Omental fat pad (tissue), 4 donors: ENCODE measurements at places on chromosomes 4 and X.

DNA sequence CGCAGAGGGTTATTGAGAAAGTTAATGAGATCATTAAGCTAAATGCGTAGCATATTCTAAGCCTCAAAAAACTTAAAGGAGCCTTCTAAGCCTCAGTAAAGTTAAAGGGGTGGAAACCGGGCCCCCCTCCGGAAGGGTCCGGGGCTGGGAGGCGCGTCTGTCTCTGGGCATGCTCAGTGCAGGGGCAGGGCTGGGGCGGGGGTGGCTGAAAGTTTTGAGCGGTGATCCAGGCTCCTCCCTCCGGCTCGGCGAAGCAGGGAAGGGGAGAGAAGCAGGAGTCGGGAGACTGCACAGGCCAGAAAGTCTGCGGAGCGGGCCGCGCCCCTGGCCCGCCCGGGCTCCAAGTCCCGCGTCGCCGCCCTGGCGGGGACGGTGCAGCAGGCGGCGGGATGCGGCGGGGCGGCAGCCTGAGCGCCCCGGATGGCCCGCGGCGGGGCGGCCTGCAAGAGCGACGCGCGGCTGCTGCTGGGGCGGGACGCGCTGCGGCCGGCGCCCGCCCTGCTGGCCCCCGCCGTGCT, at the start of gene EVC:
EVC (plus strand) TSS at position 241 of the 518 bp plus-strand sequence; CDS start at position 421, 180 bp downstream.
- DNase-seq, result peak; percentile 51

DNA sequence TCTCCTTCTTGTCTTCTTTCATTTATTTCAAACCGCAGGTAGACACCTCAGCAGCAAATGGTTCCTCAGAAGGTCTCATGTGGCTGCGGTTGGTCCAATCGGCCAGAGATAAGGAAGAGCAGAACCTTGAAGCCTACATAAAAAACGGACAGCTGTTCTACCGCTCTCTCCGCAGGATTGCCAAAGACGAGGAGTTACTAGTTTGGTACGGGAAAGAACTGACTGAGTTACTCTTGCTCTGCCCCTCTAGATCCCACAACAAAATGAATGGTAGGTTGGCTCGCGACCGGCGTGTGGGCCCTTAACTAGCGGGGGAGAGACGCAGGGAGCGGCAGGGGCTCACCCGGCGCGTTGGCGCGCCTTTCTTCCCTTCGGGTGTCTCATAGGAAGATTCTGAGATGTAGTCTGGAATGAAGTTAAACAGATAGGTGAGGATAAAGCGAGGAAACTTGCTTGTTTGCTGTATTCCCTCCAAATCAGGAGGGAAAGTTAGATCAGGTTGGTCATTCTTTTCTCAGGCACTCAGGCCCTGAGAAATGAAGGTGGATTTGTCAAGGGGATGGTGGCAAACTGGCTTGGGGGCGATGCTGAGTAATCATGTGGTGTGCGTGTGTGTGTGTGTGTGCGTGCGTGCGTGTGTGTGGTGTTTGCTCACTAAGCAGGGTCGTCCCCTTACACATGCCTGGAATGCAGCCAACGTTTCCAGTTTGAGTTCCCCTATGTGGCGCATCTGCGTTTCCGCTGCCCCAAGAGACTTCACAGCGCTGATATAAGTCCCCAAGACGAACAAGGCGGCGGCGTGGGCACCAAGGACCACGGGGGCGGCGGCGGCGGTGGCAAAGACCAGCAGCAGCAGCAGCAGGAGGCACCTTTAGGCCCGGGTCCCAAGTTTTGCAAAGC, 4.2 kb downstream of the PRDM8 start:
- peak; percentile 57 for DNase-seq

DNA sequence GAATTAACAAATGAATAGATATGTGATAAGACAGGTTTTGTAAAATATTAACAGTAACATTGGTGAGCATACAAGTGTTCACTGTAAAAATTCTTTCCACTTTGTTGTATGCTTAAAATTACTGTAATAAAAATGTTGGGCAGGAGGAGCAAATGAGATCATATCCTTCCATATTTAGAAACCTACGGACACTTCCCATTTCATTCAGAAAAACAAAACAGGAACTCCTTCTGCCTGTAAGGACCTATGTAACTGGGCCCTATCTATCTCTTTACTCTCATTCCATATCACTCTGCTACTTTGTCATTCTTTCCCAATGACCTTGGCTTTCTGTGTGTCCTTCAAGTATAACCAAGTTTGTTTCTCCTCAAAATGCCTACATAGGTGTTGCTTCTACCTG, 53.7 kb upstream of the SLC39A8 start:
- DNase-seq, result no peak

GRCh38 chr4:2914256-2915126, 48.7 kb downstream of the NOP14 start:
- DNase-seq, result no peak

DNA sequence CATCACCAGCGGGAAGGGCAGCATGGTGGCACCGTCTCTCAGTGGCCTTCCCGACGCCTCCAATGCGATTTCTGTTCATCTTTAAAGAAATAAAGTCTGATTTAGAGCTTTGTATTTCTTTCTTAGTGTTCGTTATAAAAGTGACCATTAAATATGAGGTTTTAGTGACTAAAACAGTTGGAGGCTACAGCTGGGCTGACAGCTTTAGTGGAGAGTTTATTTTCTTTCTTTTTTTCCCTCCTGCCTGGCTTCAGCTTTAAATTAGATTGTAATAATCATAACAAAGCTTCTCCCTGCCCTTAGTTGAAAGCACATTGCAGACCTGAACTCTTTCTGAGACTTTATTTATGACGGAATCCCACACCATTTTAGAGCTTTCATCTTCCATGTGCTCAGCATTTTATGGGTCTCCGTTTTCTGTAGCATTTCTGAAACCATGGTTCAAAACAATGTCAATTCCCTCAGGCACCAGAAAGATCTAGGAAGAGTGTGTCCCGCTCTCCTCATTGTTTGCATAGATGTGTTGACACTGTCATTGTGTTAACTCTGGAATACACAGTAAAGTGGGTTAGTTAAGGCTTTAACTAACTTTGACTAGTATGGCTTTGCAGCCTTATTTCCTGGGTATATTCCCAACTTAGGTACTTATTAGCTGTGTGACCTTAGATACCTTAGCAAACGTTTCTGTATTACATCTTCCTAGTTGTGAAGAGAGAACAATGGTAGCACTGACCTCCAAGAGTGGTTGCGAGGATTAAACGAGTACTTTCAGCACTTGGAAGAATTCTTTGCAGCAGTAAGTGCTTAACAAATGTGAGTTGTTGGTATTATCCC, 97.4 kb upstream of the PGRMC2 start:
- no peak for DNase-seq

DNA sequence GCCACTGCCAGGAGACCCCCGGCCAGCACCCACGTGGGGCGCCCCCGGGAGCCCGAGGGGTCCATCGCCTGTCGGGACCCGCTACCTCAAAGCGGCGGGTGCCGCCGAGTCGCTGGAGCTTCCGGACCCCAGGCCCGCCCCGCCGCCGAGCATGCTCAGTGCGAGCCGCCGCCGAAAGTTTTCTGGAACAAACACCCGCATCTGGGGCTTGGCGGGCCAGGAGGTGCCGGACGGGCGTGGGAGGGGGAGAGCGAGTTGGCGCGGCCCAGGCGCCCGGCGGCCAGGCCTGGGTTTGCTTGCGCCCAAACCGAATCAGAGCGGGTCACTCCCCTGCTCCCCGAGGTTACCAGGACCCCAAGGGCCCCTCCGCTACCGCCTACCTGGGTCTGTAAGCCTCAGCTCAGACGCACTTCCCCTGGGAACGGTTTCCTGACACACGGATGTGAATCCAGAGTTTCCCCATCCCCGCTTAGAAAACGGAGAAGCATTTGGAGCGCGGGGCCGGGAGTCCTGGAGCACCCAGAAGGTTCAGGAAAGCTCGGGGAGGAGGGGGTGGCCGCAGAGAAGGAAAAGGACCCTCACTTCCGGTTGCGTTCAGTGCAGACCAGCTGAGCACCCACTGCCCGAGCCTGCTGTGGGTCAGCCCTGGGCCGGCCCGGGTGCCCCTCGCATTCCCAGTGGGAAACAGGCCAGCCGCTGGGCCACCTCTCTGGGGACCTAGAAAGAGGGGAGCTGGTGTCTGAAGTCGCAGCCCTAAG, at the start of gene EVC2:
EVC2 (minus strand) TSS at position 111 of the 758 bp plus-strand sequence; CDS start at position 65, 46 bp downstream.
- DNase-seq, result peak; percentile 35

DNA sequence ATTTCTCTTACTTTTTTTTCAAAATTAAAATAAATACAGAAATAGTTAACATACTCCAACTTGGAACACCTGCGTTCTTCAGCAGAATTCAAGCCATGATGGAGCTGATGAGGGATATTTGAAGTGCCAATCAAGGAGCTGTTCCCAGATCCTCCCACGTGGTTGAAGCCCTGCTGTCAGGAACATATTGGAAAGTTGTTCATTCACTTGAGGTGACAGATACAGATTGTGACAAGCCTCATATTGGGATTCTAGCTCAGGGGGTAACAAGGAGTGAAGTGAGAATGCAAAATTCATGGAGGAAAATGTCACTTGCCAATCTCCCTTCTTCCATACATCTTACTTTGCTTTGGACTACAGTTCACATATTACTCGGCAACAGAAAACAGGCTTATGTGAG, 2670.8 kb downstream of the PCDH7 start:
- DNase-seq, result no peak

- no peak for DNase-seq
Observed at GRCh38 chr4:187714957-187715356, 280.6 kb upstream of the ZFP42 start.

GRCh38 chr4:170134821-170135220, 45.1 kb upstream of the AADAT start:
- no peak for DNase-seq

DNA sequence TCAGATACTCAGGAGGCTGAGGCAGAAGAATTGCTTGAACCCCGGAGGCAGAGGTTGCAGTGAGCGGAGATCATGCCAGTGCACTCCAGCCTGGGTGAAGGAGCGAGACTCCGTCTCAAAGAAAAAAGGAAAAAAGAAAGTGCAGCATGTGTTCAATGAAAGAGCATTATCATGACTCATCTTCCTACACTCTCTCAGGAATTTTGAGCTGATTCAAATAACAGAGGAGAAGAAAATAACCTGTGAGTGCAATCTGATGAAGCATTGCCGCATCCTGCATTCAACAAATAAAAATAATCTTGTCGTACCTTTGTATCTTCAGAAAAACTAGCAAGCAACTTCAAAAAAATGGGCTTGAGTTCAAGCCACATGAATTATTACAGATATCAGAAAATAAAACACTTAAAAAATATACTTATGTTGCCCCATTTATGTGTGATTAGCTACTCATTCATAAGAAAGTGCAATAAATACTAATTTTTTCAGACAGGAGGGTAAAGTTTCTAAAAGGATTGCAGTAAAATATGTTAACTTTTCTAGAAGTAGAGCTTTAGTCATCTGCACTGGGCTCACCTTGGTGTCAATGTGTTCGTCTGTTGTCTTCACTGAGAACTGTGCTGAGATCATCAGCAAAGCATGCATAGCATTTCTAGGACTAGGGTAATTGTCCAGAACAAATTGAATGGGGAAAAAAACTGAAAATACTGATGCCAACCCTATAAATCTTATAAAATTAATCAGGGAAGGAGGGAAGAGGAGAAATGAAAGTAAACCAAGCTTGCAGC, 90.4 kb upstream of the VCX3B start:
- no peak for DNase-seq

DNA sequence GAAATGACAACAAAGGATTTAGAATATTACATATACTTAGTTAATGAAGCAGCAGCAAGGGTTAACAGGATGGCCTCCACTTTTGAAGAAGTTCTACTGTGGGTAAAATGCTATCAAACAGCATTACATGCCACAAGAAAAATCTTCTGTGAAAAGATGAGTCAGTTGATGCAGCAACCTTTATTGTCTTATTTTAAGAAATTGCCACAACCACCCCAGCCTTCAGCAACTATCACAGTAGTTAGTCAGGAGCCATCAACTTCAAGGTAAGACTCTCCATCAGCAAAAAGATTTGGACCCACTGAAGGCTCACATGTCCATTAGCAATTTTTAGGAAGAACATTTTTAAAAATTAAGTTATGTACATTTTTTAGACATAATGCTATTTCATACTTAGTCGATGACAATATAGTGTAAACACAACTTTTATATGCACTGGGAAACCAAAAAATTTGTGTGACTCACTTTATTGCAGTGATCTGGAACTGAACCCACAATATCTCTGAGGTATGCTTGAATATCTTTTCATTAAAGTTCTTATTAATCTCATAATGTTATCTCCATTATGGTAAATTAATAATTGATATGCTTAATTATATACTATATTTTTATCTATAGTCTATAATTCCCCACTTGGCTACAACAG, 81.2 kb downstream of the SPCS3 start:
- no peak for DNase-seq

GRCh38 chr4:189202182-189202868, 738.3 kb upstream of the FRG1 start:
- peak; percentile 27 for DNase-seq

GRCh38 chr4:68907245-68907644, 44.4 kb downstream of the UGT2A3 start:
- no peak for DNase-seq

DNA sequence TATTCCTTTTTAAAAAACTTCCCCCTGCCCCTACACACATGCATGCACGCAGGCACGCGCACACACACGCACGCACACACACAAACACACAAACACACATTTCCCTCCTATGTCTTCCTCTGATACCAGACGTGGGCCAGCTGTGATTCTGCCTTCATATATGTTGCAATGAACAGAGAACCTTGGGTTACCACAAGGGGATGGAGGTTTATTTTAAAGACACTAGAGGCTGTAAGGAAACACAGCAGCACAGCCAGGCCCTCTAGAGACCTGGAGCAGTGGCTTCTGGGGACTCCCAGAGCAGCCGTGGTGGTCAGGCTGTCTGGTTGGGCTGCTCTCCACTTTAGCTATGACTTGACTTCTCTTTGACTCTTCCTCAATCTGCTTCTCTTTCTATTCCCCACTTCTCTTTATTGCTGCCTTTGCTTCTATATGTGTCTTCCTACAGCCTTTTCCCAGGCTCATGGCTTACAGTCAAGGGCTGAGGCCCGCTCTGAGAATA, 3.2 kb upstream of the TLR10 start:
- DNase-seq, result no peak

DNA sequence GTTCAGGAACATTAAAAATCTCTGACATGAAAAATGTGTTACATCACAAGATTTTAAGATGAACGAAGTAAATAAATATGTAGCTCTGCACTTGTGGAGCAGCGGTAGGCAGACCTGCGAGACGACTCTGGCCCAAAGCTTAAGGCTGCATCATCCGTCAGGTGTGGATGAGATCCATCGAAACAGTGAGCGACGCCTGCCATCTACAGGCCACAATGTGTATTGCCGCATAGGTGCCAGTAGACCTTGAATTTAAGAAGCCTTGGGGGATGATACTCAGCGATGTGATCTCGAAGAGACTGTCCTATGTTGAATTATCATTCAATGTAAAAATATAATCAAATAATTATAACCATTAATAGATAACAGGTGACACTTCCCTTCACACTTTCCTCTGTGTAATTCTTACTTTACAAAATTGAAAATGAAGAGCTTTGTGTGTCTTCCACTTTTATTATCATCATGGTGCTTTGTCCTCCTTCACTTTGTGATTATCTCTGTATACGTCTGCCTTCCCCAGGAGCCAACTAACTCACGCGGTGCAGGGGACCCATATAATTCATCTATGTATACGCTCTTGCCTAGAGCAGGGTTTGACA, 851.0 kb downstream of the RAB28 start:
- peak; percentile 69 for DNase-seq

- no peak for DNase-seq
Observed at GRCh38 chr4:118783887-118784286, 52.0 kb downstream of the SEC24D start.
